ENCODE measurements at places on chromosomes 12 and 14.

DNA sequence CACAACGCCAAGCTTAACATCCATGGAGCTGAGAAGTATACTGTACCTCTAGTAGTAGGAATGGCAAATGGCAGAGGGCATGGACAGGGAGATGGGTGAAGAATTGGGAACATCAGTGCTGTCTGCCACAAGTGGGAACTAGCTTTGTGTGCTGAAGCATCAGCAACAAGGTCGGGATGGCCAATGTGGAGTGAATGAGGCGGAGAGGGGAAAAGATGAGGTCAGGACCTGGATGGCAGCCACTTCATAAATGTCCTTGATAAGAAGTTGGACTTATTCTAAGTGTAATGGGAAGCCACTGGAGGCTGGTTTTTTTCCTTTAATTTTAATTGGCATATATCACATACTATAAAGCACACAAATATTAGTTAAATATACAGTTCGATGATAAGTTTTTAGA lies 21.9 kb upstream of the CLMN start:
- DNase-seq = no peak

DNA sequence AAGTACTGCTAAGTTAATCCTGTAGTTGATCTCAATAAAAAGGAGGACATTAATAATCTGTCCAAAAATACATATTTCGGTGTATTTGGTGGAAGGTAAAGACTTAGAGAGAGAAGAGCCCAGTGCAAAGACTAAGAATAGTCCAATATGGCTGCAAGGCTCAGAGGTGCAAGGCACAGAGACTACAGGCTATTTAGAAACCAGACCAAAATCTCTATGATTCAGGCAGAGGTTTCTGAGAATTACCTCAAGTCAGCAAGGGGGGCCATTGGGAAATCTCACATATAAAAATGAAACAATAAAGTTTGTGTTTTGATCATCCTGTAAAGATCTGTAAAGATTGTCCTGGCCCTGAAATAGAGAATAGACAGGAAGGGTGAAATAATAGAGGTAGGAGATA lies 1173.0 kb downstream of the VRK1 start:
- DNase-seq = no peak

DNA sequence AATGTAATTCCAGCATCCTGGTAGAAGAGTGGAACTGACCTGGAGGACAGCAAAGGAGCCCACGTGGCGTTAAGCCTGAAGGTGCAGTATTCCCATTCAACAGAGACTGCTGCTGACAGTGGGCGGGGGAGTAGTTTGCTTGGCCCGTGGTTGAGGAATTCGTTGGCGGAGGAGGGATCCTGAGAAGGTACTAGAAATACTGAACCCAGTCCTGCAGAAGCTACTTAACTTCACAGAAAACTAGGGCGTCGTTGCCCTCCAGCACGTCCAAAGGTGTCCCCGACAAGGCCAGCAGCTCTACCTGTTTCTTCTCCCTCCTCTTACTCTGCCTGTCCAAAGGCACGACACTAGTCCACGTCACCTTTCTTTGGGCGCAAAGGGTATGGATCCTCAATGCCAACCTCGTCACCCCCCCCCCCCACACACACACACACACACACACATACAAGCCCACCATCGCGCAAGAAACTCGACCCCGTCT lies 303 bp downstream of the PUS7L start:
- no peak for DNase-seq

DNA sequence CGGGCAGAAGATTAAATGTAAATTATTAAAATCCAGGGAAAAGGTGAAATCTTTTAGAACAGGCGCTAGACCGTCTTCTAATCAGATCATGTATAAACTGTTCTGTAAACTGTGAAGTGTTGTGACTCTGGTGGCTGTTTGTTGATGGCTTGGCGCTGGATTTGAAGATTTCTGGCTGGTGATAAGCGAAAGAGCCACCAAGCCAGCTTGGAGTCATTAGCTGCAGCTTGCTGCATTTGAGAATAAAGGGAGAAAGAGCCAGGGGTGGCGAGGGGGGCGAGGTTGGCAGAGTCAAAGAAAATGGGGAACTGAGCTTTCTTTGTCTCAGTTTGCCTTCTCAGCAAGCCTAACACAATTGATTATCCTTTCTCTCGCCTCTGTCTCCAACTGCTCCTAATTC lies 8.0 kb downstream of the SYNDIG1L start:
- no peak for DNase-seq

DNA sequence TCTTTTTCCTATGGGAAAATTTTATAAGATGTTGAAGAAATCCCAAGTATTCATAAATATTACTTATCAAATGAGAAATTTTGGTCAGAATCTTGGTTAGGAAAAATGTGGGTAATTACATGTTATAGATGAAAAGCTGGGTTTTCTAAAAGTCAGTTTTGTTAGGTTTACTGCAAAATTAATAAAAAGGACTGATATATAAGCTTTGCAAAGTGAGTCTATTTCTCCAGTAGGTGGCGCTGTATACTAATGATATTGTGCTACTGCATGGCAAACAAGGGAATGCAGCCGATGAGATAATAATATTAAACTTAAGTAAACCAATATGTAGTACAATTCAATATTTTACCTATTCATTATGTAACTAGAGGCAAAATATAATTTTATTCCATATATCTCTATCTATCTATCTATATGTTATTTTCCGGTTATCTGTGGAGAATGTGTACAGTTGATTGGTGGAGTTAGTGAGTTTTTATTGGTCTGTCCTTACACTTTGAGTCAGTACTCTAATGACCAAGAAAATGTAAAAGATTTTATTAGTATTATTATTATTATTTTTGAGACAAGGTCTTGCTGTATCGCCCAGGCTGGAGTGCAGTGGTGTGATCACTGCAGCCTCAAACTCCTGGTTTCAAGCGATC lies 32.9 kb downstream of the MIPOL1 start:
- DNase-seq = peak; percentile 85

DNA sequence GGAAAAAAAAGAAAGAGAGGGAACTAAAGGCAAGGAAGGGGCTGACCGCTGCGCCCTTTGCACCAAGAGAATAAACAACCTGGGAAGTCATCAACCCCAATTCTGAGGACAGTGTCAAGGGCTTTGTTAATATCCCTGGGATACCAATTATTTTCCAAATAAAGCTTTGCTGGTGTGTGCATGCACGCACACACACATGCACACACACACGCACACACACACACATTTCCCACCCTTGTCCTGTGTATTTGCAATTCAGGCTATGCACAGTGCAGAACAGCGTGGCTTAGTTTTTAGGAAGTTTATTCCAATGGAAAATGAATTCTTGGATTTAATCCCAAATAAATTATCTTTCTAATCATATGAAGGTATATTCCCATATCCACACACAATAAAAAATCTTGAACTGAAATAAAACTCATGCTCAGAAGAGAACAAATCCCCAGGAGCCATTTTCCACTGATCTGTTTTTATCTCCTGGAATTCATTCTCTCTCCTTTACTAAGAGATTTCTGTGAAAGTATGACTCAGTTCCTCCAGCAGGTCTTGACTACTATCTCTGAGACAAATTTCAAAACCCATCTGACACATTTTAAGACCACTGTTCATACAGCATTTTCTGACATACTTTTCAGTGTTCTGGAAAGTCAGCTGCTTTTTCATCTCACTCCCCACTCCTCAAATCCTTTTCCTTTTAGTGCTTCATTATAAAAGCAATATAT lies 334.4 kb upstream of the ATP2B1 start:
- no peak for DNase-seq

DNA sequence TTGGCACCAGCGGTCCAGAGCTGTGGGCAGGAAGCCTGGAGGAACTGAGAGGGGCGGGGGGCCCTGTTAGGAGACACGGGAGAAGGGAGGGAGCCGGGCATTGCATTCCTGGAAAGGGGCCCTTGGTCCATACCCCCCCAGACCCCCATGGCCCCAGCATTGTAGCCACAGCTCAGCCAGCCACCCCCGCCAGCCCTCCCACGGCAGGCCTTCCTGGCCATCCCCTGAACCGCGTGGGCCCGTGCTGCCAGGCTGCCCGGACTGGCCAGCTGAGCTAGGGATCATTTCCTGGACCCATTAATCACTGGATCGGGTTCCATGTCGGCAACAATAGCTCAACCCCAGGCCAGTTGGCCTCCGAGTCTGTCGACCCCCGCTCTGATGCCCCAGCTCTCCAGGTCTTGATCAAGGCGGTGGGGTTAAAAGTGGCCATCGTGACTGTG lies 39.8 kb upstream of the DIO3 start:
- DNase-seq = no peak

GRCh38 chr12:52720365-52720886 lies 17.1 kb upstream of the KRT77 start:
- DNase-seq = no peak

DNA sequence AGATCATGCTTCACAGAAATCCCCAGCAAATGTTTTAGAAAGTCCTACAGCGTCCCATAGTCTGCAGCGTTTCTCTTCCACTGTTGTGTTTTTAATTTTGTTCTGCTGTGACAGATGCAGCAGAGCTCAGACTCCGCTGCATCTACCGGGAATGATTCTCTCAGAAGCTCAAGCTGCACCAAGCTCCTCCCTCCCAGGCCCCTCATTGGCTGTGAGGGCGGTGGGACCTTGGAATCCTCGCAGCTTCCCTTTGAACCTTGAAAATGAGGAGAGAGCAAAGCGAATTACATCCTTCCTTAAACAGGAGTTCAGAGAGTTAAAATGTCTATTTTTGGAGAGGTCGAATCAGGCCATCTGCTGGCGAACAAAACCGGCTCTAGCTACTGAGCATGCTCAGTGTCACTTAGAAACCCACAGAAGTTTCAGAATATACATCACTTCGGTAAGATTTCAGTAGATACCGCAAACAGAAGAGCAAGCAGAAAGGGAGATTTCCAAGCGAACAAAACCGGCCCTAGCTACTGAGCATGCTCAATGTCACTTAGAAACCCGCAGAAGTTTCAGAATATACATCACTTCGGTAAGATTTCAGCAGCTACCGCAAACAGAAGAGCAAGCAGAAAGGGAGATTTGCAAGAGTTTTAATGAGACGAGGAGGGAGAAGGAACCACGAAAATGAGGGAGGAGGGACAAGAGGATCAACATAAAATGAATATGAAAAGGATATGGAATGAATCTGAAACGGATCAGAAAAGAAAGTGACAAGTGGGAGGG lies at the start of gene ABCD2:
Gene ABCD2 (minus strand): TSS at position 144 of the 774 bp plus-strand sequence. CDS start 188 bp downstream, outside the sequence.
- peak; percentile 90 for DNase-seq

DNA sequence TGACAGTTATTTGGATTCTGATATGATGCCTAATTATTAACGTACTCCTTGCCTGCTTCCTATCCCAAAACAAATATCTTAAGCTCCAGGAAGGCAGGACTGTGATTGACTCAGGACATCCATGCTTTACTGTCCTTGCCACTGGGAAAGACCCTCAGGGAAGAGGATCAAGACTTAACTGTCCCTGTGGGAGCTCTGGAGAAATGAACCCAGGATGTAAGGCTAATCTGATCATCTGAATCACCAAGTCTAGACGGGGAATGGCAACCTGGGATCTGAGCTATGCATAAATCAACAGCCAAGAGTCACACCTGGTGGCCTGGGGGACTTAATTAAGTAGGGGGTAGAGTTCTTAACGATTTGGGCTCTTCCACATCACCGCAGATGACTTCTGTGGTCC lies 153.2 kb upstream of the BCL2L14 start:
- DNase-seq = no peak

Data from NCI-H1694 treated with DMSO at 0.1 percent for 48 hours (cell line).